ACHN (cell line): ENCODE measurements at places on chromosomes 2 and 18.

- DNase-seq: no peak
Measured at GRCh38 chr2:192159208-192159607, 35.5 kb downstream of the TMEFF2 start.

DNA sequence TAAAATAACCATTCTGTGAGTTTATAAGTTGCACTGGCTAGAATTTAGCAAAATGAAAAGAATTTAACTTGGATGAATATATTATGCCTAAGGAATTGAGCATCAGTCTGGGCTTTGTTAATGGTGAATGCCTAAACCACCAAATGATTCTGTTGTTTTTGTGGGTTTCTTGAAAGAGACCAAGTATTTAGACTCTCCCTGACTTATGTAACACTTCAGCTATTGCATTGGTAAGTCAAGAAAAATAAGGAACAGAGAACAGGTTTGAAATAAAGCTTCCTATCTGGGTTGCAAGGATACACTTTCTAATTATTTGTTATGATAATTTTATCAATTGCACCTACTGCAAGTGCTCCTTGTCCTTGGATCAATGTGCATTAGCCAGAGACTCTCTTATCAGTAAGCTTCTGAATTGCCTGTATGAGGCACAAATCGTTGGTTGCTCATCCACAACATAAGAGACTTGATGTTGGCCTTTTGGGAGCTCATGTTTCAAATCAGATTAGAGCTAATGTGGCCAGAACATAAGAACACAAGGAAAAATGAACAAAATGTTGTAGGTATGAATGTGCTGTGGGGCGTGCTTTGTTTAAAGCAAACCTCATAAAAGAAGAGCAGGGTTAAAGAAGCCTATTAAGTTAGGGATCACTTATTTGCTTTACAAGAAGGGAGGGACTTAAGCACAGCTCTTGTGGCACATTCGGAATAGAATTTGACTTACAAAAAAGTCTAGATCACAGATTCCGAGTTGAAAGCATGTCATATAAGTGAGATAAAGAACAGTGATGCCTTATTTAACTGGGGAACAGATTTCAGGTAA lies 37.2 kb downstream of the PRKCE start:
- DNase-seq: no peak

GRCh38 chr2:226742347-226742746 lies 57.3 kb downstream of the IRS1 start:
- DNase-seq: no peak

GRCh38 chr2:171798156-171798820 lies 95.8 kb downstream of the SLC25A12 start:
- DNase-seq: no peak

DNA sequence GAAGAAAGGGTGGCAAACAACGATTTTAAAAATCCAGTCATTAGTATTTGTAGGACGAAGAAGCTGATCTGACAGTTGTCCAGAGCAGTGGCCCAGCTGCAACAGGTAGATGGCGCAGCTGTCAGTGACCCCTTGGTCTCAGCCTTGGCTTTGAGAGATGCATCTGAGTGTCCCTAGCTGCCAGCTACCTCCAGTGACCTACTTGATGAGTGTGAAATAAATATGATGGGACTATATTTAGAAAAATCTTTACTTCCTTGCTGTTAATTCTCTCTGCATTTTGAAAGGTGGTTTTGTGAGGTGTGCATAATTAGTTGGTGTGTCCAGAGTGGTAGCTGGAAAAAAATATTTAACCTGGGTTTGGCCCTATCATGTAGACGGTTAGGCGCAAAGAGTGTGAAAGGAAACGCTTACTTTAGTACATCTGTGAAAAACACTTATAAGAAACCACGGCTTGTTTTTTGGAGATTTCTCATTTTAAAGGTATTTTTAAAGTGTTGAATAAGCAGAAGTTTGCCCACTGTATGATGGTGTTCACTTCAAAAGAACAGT lies 963 bp downstream of the INPP1 start:
- DNase-seq: peak; percentile 37

GRCh38 chr18:28439870-28440269 lies 262.9 kb upstream of the CDH2 start:
- DNase-seq: no peak

DNA sequence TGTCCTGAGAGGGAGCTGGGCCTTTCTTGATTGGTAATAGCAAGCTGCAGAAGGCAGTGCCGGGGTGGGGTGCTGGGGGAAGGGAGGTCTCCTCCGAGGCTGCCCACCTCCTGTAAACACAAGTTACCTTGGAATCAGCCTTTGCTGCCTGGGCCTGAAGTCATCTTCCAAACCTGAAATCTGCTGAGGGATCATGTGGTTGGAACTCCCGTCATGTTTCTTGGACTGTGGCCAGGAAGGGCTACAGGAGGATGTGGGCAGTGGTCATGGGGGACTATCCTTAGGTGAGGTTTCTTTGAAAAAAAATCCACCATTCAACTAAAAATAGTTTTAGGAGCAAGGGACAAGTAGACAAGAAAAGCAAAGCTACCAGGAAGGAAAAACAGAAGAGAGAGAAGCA lies 74.2 kb downstream of the CDK15 start:
- DNase-seq: no peak

DNA sequence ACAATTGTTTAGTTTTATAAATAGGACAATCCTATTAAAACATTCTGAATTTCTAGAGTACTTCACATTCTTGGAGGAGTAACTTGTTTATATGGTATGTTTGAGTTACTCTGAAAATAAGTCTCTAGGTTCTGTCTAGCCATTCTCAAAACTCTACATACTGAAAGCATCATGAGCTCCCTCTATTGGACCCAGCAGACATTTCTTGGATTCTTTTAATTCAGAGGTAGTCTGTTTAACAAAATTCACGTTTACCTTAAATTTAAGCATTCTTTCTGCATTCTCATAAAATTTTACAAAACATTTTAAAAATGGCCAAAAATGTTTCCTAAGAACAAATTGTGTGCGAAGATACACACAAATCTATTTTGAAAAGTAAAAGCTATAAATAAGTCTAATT lies 15.3 kb downstream of the SP9 start:
- peak; percentile 47 for DNase-seq

GRCh38 chr18:48002933-48003365 lies 72.5 kb upstream of the SMAD2 start:
- peak; percentile 90 for DNase-seq

GRCh38 chr18:33851546-33852078 lies 273.6 kb downstream of the ASXL3 start:
- DNase-seq: no peak

- no peak for DNase-seq
Measured at GRCh38 chr2:133143645-133144044, 424.6 kb downstream of the NCKAP5 start.

- no peak for DNase-seq
Measured at GRCh38 chr18:55007602-55008001, 48.3 kb upstream of the CCDC68 start.

DNA sequence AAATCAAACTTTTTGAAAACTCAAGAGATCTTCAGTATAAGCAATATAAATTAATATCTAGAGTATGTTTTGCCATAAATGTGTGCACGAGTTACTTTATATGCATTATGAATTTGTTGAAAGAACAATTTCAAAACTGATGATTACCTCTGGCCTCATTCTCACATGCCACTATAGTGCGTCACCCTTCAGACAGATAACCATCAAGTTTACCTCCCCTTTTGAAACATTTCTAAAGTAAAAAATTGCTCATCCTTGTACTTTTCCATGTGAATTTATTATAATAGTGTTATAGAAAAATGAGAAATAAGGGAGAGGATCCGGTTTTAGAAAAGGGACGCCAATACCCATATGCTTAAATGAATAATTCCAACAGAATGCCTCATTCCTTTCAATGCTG lies 38.3 kb downstream of the ZEB2 start:
- no peak for DNase-seq

GRCh38 chr18:79934311-79935097 lies 16.9 kb downstream of the SLC66A2 start:
- no peak for DNase-seq

- DNase-seq: no peak
Measured at GRCh38 chr18:48940854-48941611, 9.7 kb downstream of the SMAD7 start.

GRCh38 chr18:21912339-21913239 lies 172.0 kb downstream of the MIB1 start:
- no peak for DNase-seq

- no peak for DNase-seq
Measured at GRCh38 chr2:216922175-216922780, 62.4 kb upstream of the TNP1 start.

- no peak for DNase-seq
Measured at GRCh38 chr2:229650901-229651300, 63.5 kb downstream of the DNER start.

DNA sequence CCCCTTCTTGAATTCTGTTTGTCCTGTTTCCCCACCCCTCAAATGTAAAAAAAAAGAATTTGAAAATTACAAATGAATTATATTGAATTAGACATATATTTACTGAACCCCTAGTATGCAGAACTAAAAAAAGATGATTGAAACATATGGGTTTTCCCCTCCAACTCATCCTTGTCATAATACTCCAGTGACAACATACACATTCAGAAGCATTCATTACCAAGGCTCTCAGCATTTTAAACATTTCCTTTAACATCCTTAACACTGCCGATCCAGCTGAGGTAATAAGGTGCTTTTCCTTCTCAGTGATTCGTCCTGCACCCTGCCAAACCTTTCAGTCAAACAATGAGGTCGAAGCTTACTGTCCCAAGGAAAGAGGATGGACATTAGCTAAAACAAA lies 53.1 kb upstream of the DTNB start:
- DNase-seq: no peak

- no peak for DNase-seq
Measured at GRCh38 chr2:66437109-66437690, 2.3 kb downstream of the MEIS1 start.

DNA sequence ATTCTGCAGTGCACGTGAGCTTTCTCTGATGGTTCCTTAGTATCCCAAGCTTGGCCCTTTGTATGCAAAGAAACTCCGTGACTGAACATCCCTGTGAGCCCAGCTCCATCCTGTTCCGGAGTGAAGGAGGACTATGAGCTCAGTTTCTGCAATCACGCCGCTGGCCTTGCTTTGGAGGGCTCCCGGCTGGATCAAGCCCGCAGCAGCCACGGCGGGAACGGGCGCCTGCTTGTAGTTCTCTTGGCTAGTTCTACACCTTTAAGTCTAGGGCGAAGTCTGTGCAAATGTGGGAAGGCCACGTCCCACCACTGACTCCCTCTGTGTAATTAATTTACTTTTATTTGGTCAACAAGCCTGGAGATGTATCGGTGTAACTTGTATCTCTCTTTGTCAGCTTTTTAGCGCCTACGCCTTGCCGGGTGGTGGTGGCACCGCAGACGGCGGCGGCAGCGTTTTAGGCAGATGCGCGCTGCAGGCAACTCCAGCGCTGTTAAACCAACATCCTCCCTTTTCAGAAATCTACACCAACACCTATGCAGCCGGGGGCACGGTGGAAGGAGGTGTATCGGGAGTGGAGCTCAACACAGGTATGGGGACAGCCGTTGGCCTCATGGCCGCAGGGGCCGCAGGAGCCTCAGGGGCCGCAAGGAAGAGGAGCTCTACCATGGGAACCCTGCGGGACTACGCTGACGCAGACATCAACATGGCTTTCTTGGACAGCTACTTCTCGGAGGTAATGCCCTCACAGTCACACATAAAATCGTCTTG lies 34.3 kb downstream of the DSG4 start:
- no peak for DNase-seq

DNA sequence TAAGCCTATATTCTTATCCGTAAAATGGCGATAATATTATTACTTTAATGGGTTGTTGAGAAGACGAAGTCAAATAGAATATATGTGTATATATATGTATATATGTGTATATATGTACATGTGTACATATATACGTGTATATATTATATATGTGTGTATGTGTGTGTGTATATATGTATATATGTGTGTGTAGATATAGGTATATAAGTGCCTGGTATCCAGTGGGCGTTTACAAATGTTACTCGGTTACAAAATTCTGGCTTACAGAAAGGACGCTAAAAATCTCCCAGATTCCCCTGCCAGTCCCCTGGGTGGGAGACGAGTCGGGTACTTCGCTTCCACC lies 295 bp upstream of the MTX2 start:
- DNase-seq: no peak

GRCh38 chr18:41828137-41828536 lies 126.9 kb upstream of the PIK3C3 start:
- no peak for DNase-seq

GRCh38 chr2:26670171-26670570 lies 22.4 kb upstream of the KCNK3 start:
- no peak for DNase-seq

DNA sequence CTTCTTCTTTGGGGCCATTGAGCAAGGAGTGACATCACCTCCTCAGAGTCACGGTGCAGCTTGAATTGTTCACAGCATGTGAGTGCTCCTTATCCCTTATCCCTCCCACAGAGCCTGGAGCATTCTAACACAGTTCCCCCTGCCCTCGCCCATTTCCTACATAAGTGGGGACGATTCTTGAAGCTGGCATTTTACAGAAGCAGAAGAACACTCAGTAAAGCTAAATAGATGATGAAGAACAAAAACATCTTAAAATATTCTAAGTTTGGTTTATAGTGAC lies 135.8 kb upstream of the APCDD1 start:
- DNase-seq: no peak

- DNase-seq: no peak
Measured at GRCh38 chr2:69224512-69224837, 162.6 kb downstream of the GFPT1 start.

GRCh38 chr2:65320042-65320725 lies 92.6 kb downstream of the ACTR2 start:
- DNase-seq: peak; percentile 97

- DNase-seq: no peak
Measured at GRCh38 chr2:159199761-159200465, 86.6 kb downstream of the WDSUB1 start.

DNA sequence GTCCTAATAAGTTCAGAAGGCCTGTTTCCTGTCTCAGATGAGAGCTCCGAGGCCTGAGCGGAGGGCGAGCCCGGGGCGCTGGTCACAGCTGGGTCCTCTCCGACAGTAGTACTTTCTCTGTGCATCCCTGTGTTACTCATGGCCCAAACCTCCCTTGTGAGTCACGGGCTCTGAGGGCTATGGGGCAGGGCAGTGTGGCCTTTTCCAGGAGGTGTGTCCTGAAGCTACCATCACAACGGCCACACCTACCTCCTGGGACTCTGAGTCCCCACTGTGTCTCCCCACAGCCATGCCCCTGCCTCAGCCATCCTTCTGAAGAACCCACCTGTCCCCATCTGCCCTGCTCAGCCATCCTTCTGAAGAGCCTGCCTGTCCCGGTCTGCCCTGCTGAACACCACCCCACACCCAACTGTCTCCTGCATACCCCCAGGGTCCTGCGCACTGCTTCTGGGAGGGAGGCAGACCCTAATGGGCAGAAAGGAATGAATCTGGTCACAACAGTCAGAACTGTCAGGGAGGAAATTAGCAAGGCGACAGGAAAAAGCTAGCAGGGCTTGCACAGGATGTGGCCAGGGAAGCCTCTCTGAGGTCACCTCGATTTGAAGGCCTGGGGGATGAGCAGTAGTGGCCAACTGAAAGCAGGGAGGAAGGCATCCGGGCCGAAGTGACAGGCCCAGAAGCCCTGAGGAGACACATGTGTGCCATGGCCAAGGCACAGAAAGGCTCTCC lies 145.4 kb upstream of the RIOK3 start:
- DNase-seq: no peak
